ENCODE measurements at places on chromosomes 1 and 21.

- no peak for DNase-seq
Measured at GRCh38 chr1:247854899-247855545, 2.0 kb upstream of the TRIM58 start.

DNA sequence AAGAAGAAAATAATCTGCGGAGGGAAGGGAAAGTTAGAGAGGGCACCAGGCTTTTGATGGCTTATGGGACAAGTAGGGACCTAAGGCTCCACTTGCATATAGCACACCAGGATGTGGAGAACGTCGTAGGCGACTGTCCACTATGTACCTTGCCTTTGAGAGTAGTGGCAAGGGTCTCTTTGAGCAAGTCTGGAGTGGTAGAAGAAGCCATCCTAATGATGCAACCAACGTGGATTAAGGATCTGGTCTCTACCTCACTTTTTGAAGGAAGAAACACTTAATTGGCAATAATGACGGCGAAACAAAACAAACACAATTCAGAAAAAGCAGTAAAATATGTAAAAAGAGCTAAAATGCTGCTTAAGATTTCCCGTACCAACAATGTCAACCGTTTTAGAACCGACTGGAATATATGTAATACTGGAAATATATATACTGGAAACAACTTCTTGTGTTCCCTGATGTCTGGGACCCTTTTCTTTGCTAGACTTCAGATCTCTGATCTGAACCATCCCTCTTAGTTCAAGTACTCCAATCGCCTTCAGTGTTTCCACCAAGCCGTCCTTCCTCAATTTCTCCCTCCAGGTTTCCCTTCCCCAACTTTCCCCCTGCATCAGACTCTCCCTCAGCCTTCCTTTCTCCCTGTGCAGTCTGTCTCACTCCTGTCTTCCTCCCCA is 821 bp upstream of the KHDRBS1 start:
- no peak for DNase-seq

- no peak for DNase-seq
Measured at GRCh38 chr1:10514490-10515235, 39.9 kb downstream of the PEX14 start.

DNA sequence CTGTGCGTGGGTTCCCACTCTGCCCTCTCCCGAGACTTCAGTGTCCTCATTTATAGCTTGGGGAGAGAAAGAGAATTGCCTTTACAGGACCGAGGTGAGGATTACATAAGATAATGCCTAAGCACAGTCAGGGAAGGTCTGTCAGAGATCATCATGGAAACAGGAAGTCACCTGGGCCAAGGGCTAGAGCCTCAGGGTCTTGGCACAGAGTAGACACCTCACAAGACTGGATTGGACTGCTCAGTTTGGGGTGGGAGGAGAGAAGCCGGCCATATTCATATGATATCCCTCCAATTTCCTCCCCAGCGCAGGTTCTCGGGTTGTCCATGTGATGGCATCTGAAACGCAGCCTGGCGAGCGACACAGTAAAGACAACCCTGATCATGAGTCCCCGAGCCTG is 3.8 kb downstream of the CNR2 start:
- no peak for DNase-seq

GRCh38 chr1:68269637-68270430 is 37.5 kb upstream of the WLS start:
- no peak for DNase-seq

GRCh38 chr21:40640266-40640789 is 206.6 kb downstream of the DSCAM start:
- no peak for DNase-seq

DNA sequence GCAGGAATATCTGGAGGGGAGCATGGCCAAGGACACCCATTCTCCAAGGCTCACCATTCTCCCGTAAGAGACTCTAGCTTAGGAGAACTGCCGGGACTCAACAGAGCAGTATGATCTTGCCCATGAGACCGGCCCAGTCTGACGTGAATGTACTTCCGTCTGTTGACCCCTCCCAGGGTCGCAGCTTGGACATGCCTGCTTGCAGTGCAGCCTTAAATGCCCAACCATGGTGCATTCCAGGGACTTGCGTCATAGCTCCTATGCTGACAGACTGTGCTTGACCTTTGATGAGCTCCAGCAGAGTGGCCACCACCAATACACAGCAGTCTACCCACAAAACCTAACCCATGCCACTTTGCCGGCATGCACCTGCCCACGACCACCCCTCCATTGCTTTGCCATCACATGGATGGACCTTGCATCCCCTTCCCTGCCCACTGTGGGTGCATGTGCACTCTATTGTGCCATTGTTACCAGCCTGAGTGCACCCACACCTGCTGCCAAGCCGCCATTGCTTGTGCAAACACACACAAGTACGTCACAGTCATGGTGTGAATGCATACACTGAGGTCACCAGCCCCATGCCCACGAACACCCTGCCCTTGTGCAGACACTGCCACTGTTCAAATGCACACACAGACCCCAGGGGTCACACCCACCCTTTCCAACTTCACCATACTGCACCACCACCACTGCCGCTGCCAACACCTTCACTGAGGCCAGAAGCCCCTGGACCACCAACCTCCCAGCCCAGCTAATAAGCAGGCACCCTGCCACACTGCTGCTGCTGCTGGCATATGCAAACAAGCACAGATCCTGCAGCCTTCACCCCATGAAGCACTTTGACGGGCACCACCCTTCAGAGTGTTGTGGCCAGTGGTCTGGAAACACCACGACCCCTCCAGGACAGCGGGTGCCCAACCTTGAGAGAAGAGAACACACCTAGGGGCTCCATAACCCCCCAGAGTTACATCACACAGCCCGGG is 1141.3 kb downstream of the BRINP3 start:
- DNase-seq, result no peak

DNA sequence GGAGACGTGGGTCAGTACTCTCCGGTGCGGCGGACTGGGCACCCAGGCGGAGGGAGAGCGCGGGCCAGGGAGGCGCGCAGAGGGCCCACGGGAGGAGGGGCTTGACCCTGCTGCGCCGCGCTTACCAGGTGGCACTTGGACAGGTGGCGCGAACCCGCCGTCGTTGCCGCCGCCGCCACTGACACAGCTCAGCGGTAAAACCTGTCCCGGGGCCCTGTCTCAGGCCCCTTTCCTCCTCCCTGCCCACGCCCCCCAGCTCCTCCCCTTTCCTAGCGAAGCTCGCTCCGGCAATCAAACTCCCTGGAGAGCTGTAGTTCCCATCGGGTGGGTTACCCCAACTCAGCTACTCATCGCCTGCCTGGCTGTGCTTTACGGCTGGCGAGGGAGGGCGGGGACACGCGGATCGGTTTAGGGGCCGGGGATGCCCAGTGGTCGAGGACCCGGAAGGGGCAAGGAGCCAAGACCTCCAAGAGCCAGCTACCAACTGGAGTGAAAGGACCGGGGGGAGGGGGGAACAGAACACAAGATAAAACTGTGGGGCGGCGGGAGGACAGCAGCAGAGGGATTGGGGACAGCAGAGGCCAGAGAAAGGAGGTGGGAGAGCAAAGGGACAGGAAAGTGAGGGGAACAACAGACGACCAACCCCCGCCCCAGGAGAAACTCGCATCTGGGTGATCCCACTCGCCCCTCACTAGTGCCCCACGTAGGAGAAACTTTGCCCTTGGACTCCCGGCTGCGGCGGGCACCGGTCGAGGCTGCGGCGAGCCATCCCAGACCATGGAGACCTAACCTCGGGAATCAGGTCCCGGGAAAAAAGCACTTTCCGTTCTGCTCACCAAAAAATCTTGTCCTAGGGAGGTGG is 2.9 kb downstream of the GFI1 start:
- DNase-seq, result peak; percentile 70

DNA sequence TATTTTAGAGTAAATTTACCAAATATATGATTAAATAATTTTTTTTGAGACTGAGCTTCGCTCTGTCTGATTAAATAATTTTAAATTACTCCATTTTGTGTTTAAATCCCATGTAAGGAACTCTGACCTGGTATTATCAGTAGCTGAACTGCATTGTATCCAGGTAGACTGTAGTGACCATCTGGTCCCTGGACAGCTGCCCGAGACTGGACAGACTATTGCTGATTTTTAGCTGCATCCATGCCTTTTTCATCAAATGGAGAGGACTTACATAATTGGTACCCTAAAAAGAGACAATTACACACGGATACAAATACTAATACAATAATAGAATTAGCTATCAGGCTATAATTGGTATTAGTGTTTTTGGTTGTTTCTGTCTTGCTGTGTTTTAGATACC is 20.6 kb downstream of the OLFM3 start:
- DNase-seq, result no peak

- no peak for DNase-seq
Measured at GRCh38 chr1:168531615-168532345, 12.0 kb downstream of the XCL2 start.

DNA sequence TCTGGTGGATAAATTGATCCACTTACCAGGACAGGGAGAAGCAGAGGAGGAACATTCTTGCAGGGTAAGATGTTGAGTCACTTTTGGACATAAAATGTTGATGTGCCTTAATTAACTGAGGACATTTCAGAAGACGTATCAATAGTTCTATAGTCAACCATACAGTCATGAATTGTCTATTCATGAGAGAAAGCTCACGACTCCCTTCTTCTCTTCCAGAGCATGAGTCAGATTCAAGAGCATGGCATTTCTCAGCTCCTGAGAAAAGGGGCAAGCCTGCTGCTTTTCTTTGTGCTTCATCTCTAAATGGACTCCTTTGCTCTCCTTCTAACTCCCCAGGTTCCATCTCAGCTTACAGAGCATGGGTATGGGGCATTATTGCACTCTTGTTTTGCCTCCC is 55.7 kb downstream of the ADGRL4 start:
- DNase-seq, result no peak

DNA sequence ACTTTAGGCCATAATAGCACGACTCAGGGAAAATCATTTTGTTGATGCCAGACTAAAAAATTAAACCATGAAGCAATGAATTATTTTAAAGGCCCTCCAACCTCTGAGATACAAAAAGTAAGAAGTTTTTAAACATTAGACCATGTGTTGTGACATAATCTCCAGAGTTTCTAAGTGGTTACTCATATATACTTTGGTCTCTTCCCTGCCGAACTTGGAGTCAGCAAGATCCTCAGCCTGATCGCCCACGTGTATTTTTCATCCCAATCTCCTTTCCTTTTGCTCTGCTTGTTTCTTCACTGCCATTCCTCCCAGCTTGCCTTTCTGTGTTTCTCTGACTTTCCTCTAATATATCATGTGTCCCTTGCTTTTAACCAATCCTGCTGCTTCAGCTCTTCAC is 3.8 kb downstream of the ARV1 start:
- no peak for DNase-seq

DNA sequence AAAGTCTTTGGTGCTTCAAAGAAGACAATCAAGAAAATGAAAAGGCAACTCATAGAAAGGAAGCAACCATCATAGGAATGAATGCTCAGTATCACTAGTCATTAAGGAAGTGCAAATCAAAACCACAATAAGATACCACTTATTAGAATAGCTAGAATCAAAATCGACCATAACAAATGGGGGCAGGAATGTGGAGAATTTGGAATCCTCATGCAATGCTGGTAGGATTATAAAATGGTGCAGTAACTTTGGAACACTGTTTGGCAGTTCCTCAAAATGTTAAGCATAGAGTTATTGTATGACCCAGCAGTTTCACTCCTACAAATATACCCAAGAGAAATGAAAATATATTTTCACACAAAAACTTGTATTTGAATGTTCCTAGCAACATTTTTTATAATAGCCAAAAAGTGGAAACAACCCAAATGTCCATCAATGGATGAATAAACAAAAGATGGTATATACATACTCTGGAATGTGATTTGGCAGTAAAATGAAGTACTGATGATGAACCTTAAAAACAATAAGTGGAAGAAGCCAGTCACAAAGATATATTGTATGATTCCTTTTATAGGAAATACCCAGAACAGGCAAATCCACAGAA is 105.6 kb downstream of the MIS18A start:
- no peak for DNase-seq

DNA sequence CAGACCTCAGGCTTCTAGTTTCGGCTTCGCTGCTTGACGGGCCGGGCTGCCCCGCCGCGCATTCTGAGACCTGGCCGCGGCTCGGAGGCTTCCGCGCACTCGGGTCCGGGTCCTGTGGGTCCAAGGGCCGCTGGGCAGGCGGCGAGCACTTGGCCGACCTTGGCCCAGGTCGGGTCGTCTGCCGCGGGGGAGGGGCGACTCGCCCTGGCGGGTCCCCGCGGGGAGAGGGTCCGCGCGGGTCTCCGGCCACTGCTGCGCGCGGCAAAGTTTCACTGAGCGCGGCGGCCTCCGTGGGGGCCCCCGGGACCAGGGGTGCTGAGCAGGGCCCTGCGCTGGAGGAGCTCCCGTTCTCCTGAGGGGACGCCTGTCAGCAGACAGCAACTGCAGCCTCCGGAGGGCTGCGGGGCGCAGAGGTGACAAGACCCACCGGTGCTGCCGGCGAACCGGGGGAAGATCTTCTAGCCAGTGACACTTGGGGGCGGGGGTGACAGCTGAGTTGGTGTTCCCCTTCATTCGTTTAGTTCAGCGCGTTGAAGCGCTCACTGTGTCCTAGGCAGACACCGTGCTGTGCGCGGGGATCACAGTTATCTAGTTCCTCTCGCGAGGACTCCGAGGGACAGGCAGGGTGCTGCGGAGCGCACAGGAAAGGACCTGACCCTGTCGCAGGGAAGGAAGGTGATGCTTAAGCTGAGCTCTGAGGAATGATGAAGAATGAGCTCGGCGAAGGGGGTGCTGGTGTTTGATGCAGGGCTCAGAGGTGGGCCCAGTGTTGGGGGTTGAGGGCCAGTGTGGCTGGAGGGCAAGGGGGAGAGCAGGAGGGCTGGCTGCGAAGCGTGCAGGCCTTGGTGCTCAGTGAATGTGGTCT is 725 bp downstream of the MTFR1L start:
- DNase-seq, result no peak

- DNase-seq, result no peak
Measured at GRCh38 chr1:151944126-151944856, 35.0 kb upstream of the THEM4 start.

- no peak for DNase-seq
Measured at GRCh38 chr1:159867664-159868026, 5.2 kb upstream of the VSIG8 start.
